ENCODE measurements at places on chromosomes 11 and 22.

DNA sequence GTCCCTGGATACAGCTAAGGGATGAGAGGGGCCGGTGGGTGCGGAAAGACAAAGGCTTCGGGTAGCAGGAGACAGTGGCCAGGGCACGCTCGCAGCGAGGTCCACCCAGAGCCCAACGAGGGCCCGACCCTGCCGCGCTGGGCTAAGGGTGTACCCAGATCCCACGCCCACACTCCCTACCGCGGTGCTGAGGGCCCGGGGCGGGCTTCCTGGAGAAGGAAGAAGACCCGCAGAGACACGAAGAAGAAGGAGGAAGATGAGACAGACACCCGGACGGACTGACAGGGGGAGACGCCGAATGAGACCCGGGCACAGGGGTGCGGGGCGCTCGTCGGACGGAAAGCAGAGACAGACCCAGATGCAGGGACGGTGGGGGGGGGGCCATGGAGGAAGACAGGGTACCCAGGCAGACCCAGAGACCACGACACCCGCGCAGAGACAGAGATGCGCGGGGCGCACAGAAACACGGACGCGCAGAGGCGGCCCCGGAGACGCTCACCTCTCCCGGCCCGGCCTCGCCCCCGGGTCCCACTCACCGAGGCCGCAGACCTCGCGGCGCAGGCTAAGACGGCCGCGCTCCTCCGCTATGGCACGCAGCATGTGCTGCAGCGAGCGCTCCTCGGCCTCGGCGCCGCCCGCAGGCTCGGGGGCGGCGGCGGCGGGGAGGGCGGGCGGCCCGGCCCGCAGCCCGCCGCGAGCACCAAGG, 437 bp downstream of the KIAA0930 start:
- no peaks in the 10 kb centered on the region for H3K27me3 ChIP-seq
- DNase-seq: no peak
- no peak overlapping the region for H3K27ac ChIP-seq
- peaks cover 47% of the 10 kb centered on the region for H3K4me1 ChIP-seq

GRCh38 chr11:130437848-130438247, 9.4 kb upstream of the ADAMTS8 start:
- H3K4me3 ChIP-seq: no peak overlapping the region
- no peaks in the 10 kb centered on the region for H3K27me3 ChIP-seq
- no peak for DNase-seq
- peaks cover 30% of the 10 kb centered on the region for H3K4me1 ChIP-seq
- no peaks in the 10 kb centered on the region for H3K36me3 ChIP-seq
- no peak overlapping the region for H3K27ac ChIP-seq

- H3K27me3 ChIP-seq: no peaks in the 10 kb centered on the region
- H3K4me1 ChIP-seq: no peaks in the 10 kb centered on the region
- peak; percentile 73 for DNase-seq
- H3K27ac ChIP-seq: no peak overlapping the region
- no peaks in the 10 kb centered on the region for H3K36me3 ChIP-seq
- no peak overlapping the region for H3K4me3 ChIP-seq
Observed at GRCh38 chr11:8328848-8329330, 65.2 kb upstream of the LMO1 start.

- H3K36me3 ChIP-seq: no peaks in the 10 kb centered on the region
- DNase-seq: no peak
- no peaks in the 10 kb centered on the region for H3K27me3 ChIP-seq
Observed at GRCh38 chr11:79017811-79018210, 423.0 kb downstream of the TENM4 start.

DNA sequence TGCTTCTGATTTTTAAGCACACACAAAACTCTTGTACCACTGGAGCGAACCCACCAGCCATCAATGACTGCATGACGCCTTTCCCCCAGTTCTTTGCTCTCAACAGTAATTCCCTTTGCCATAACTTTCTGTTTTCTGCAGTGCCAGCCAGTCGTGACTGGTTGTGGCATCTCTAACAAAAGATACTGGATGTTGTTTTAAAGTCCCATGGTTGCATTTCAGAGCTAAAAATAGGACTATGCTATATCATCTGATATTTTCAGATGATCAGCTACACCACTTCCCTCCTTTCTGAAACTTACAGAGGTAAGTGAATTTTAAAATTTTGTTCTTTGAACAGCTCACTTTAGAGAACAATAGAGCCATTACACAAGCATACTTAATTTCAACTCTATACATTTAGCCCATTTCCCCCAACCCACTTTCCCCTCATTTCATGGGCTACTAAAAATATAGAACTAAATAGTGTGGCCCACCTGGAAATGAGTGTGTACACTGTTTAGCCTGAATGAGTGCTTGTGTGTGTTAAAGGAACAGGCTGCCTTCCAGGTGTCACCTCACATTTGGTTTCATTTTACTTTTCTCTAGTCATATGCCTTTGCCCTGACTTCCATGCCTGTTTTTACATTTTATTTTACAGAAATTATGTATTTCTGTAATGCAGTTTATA, 136.9 kb upstream of the ZC3H12C start:
- H3K4me3 ChIP-seq: peak overlapping the region; percentile 56
- H3K27ac ChIP-seq: peak overlapping the region; percentile 89
- DNase-seq: peak; percentile 87
- H3K4me1 ChIP-seq: peaks cover 58% of the 10 kb centered on the region

DNA sequence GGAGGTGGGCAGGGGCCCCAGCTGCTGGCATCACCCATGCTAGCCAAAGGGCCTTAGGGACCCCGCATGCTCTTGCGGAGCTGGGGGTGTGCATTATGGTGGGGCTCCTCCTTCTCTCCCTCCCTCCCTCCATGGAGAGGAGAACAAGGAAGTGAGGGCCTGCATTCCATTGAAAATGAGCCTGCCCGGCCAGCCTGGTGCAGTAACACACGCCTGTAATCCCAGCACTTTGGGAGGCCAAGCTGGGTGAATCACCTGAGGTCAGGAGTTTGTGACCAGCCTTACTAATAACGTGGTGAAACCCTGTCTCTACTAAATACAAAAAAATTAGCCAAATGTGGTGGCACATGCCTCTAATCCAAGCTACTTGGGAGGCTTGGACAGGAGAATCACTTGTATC, 22.4 kb downstream of the SNAP29 start:
- H3K4me1 ChIP-seq: no peaks in the 10 kb centered on the region
- H3K4me3 ChIP-seq: no peak overlapping the region

DNA sequence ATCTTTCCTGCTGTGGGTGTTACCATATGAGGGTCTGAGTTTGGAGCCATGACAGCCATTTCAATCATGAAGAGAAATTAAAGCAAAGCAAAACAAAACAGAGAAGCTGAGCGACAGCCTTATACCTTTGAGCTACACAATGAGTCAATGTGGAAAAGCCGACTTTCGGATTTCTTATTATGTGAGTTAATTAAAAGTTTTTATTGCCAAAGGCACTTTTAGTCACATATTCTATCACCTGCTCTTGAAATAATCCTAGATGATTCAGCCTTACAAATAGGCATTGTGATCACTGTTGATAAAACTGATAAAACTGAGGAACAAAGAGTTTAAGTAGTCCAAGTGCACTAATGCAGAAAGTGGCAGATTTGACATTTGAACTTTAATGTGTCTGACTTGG, 381.9 kb upstream of the TENM4 start:
- no peaks in the 10 kb centered on the region for H3K36me3 ChIP-seq
- DNase-seq: no peak
- no peak overlapping the region for H3K27ac ChIP-seq

DNA sequence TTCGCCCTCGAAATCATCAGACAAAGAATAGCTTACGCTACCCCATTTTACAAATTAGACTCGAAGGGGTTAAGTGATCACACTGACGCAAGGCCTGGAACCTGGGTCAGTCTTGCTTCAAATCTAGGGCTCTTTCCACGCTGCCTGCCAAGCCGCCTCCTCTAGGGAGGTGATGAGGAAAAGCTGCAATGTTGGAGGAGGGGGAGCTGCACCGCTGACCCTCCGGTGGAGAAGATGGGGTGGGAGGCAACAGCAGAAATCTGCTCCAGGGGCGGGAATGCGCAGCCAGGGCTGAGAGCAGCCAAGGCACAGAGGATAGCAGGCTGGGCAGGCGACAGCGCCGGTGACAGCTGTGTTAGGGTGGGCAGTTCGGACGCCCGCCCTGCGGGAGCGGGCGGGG, 595 bp downstream of the SYVN1 start:
- peak overlapping the region; percentile 95 for H3K4me3 ChIP-seq
- H3K27ac ChIP-seq: peak overlapping the region; percentile 97
- H3K27me3 ChIP-seq: no peaks in the 10 kb centered on the region

DNA sequence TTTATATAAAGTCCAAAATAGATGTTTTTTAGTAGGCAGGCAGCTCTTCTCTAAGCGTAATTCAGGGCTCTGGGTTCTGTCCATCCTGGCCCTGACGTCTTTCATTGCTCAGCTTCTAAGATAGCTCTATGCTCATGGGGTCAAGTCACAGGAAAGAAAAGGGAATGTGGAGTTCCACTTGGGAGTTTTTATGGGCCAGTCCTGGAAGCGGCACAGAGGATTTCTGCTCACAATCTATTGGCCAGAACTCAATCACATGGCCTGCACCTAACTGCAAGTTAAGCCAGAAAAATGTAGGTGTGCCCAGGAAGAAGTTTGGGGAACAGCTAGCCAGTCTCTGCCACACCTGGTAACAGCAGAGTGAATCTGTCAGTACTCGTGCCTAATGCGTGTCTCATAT, 7.4 kb upstream of the ZBTB16 start:
- H3K4me1 ChIP-seq: no peaks in the 10 kb centered on the region
- H3K27ac ChIP-seq: no peak overlapping the region
- H3K36me3 ChIP-seq: no peaks in the 10 kb centered on the region
- H3K27me3 ChIP-seq: no peaks in the 10 kb centered on the region

DNA sequence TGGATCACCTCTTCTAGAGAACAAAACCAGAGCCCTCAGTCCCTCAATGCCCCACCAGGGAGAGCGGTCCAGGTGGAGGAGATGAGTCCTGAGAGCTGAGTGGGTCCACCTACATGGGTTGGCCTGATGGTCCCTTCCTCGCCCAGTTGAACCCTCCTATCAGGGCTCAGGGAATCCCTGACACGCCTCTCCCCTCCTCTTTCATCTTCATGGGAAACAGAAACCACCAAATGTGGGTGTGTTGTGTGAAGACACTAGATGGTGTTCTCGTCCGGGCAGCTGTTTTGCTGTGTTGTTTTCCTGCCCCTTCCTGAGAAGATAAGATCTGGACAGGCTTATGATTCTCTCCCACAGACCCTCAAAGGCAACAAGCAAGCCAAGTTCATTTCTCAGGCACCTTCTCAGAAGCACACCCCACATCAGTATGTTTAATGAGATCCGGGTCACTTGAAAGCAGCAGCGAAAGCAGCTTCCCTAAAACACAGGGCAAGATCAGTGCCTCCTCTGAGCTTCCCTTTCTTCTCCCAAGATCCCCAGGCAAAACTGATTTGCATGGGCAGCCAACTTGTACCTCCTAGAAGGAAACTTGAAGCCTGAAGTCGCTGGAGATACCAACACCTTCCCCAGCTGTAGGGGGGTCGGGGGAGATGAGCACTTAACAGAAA, 35.3 kb upstream of the POU2AF1 start:
- H3K27ac ChIP-seq: peak overlapping the region; percentile 75
- peak; percentile 61 for DNase-seq
- H3K36me3 ChIP-seq: no peaks in the 10 kb centered on the region
- H3K4me1 ChIP-seq: peaks cover 97% of the 10 kb centered on the region

DNA sequence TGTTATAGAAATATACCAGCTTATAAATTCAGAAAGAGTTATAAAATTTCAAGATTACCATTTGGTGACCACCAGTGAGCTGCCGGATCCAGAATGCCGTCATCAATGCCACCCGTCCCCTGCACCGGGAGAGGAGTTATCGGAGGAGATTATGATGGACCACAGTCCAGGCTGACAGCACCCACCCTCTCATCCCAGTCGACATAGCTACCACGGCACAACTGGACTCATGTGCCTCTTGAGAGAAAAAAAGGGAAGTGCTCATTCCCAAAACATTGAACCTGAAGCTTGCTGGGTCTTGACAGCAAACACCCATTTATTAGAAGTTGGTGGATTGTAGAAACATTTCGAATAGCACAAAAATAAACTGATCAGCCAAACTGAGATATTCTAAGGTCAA, 1331.5 kb downstream of the TBC1D22A start:
- no peak overlapping the region for H3K27ac ChIP-seq
- DNase-seq: no peak
- no peaks in the 10 kb centered on the region for H3K36me3 ChIP-seq
- peaks cover 37% of the 10 kb centered on the region for H3K4me1 ChIP-seq
- H3K27me3 ChIP-seq: no peaks in the 10 kb centered on the region
- no peak overlapping the region for H3K4me3 ChIP-seq

DNA sequence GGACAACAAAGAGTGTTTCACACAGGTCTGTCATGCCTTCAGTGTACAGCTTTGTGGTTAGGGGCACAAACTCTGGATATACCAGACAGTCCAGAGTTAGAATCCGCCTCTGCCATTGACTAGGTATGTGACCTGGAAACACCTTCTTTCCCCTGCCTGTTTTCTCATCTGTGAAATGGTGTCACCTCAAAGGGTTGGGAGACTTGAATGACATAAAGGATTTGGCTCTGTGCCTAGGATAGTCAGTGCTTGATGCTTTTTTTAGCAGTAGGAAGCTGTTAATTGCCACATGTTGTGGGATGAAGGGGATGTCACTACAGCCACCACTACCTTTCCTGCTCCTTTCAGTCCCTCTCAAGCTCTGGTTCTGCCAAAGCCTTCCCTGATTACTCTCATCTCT, 17.4 kb upstream of the LRRC55 start:
- H3K4me3 ChIP-seq: no peak overlapping the region
- DNase-seq: no peak
- H3K36me3 ChIP-seq: no peaks in the 10 kb centered on the region
- no peak overlapping the region for H3K27ac ChIP-seq

DNA sequence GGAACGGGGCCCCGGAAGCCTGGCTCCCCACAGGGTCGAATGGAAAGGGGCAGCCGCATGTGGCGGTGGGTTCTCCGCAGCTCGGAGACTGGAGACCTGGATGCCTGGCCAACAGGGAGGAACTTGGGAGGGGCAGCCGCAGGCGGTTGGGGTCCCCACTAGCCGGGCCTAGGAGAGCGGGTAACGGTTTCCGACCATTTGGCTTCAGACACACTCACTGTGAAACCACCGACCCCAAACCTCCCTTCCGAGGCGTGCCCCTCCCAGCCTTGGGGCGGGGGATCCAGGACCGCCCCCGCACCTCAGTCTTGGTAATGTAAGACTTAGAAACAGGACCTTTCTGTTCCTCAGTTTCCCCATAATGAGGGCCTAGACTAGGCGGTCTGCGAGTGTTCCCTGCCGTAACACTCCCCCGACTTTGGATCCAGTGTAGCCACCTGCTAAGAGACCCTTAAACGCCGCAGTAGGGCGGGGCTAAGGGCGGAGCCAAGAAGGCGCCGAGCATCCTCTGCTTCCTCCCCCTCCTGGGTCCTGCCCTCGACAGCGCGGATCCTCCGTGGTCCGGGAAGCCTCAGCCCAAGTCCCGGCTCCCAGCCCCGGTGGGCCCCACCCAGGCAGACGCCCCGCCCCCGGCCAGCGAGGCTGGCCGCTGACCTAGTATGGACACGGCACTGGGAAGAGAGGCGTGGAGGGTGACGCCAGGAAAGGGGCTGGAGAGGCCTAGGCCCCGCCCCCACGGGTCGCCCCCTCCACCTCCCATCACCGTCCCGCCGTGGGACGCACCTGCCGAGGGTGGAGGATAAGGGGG, 1.8 kb upstream of the RASGRP2 start:
- H3K36me3 ChIP-seq: no peaks in the 10 kb centered on the region
- H3K27ac ChIP-seq: no peak overlapping the region
- peak overlapping the region; percentile 42 for H3K4me3 ChIP-seq
- DNase-seq: no peak
